ENCODE measurements at places on chromosomes 1 and 21. TPM values are rescaled to one million over a fixed set of nuclear protein-coding genes. Genes with fewer than 3 reads are reported as not detected.

C1orf141 gene
- not detected for total RNA-seq

AMY1A gene
- not detected for total RNA-seq

IL20 gene
- total RNA-seq = not detected

OR10Z1 gene
- total RNA-seq = not detected

NOS1AP gene
- total RNA-seq = not detected

CELA3A gene
- not detected for total RNA-seq

DNA sequence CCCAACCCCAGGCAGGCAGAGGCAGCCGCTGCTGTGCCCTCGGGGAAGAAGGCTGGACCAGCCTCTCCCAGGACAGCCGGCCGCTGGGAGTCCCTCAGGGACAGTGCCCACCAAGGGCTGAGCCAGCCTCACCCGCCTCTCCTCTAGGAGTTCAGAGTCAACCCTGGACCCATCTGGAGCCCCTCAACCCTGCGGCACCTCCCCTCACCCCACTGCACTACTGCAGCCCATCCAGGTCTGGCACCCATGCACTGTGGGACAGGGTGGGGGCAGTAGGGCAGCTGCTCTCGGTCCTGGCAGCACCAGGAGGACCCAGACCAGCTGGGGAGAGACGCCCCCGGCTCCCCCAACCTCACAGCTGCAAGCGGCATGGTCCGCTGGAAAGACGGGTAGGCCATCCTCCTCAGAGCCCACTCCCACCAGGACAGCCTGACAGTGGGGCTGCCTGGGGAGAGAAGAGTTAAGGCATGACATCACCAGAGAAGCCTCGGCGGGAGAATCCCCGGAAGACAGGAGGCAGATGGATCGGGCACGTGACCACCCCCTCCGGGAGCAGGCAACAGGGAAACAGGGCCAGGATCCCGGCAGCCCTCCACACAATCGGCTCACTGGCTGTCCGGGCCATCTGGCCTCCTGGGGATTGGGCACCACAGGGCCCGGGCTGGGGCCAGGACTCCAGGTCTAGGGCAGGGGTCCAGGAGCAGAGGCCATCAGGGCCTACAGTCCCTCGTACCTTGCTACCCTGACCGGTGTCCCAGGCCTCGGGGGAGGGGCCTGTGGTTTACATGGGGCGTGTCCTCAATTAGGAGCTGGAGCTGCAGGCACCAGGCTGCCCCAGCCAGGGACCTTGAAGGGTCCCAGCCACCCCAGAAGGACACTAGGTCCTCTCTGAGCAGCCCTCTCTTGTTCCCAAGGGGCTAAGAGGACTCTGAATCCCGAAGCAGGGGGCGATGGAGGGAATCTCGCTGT is 3.1 kb downstream of the ACAP3 start:
- no peak overlapping the region for H3K27ac ChIP-seq
- no peaks in the 10 kb centered on the region for H3K36me3 ChIP-seq
- H3K4me1 ChIP-seq = peaks cover 17% of the 10 kb centered on the region
- peak overlapping the region; percentile 90 for H3K4me3 ChIP-seq
- DNase-seq = no peak

DNA sequence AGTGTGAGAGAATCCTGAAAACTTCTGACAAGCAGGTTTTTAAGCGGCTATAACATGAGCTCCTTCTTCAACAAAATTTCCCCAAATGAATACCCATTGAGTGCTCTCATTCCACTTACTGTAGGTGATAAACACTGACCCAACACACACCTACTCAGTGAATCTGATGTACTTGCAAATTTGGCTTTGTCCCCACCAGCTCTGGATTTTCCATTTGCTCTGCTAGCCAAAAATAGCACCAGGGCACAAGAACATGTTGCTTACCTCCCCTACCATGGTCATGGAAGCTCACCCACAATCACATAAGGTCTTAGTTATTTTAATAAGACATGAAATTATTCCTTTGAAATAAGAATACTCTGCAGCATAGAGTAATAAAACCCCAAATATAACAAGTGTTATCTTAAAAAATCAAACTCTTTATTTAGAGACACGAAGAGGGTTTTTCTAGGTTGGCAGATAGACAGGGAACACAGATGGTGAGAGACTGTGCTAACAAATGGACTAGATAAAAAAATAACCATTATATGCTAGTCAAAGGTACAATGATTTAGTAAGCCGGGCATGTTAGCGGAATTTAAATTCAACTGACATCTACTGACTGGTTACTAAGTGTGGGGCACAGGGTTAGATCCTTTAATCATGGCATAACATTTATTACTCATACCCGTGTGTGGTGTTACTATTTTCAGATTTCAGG is 291.9 kb downstream of the KCNH1 start:
- no peak for DNase-seq
- H3K36me3 ChIP-seq = no peaks in the 10 kb centered on the region
- no peaks in the 10 kb centered on the region for H3K4me1 ChIP-seq
- no peak overlapping the region for H3K4me3 ChIP-seq
- no peak overlapping the region for H3K27ac ChIP-seq

GRCh38 chr1:88061492-88062177 is 622.4 kb upstream of the PKN2 start:
- H3K27me3 ChIP-seq = peaks cover 18% of the 10 kb centered on the region
- no peak overlapping the region for H3K4me3 ChIP-seq
- no peak overlapping the region for H3K27ac ChIP-seq
- H3K4me1 ChIP-seq = no peaks in the 10 kb centered on the region

DNA sequence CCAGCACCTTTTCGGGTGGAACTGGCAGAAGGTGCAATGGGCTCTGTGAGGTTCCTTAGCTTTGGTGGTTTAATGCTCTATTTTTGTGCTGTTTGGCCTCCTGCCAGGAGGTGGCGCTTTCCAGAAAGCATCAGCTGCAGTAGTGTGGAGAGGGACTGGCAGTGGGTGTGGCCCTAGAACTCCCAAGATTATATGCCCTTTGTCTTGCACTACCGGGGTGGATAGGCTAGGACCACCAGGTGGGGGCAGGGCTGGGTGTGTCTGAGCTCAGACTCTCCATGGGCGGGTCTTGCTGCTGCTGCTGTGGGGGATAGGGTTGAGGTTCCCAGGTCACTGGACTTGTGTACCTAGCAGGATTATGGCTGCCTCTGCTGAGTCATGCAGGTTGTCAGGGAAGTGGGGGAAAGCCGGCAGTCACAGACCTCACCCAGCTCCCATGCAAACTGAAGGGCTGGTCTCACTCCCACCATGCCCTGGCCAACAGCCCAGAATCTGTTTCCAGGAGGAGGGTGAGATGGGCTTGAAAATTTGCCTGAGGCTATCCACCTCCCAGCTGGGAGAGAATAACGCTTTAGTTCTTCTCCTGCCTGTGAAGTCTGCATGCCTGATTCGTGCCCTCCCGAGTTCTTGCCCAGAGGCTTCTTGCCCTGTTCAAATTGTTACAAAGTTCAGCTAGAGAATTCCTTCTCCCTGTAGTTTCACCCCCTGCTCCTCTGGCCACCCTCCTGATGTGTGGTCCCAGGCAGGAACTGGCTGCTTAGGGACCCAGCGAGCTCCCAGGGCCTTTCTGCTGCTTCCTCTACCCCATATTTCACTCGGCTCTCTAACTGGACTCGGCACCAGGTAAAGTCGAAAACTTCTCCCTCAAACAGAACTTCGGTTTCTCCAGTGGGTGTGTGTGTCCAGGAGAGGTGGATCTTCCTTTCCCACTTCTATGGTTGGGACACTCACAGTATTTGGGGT is 76.5 kb upstream of the BTG3 start:
- H3K4me1 ChIP-seq = peaks cover 28% of the 10 kb centered on the region
- H3K27ac ChIP-seq = peak overlapping the region; percentile 68
- no peak for DNase-seq

GRCh38 chr1:235266325-235266724 is 61.7 kb downstream of the ARID4B start:
- H3K36me3 ChIP-seq = no peaks in the 10 kb centered on the region
- no peaks in the 10 kb centered on the region for H3K27me3 ChIP-seq
- peak overlapping the region; percentile 21 for H3K4me3 ChIP-seq
- peak overlapping the region; percentile 92 for H3K27ac ChIP-seq
- H3K4me1 ChIP-seq = peaks cover 40% of the 10 kb centered on the region
- DNase-seq = no peak

DNA sequence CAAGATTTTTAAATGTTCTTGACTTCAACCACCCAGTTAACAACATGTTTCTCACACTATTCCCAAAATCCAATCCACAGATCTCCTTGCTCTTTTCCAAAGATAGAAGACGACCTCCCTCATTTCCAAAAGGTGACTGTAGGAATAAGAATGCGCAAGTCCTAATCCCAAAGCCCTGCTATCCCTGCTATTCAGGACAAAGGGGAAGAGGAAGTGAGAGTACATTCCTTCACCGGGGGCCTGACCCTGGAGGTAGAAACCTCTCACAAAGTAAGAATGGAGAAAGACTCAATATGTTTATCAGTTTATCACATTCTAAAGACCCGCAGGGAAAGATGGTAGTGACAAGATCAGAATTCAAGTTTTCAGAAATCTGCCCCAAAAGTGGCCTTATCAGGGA is 55.7 kb downstream of the PLEKHA6 start:
- H3K27me3 ChIP-seq = peaks cover 69% of the 10 kb centered on the region
- peaks cover 9% of the 10 kb centered on the region for H3K36me3 ChIP-seq
- no peak overlapping the region for H3K27ac ChIP-seq
- no peak for DNase-seq
- H3K4me3 ChIP-seq = no peak overlapping the region

DNA sequence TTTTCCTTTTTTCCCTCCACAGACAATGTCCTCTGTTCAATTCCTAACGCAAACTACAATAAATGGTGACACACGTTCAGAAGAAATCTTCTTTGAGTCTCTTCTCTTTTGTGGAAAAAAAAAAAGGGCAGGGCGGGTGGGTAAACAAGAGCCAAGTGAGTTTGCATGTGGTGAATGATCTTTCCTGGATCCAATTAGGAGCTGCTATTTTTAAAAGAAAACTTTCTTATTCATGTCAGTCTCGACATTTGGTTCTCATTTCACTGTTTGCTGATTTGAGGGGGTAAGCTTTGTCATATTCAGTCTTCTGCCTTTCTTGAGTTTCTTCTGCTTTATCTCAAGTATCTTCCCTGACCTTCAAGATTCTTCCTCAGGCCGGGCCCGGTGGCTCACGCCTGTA is 29.2 kb upstream of the KIF1B start:
- H3K4me3 ChIP-seq = no peak overlapping the region
- H3K36me3 ChIP-seq = no peaks in the 10 kb centered on the region
- H3K4me1 ChIP-seq = no peaks in the 10 kb centered on the region

GRCh38 chr1:108951242-108951641 is 12.0 kb downstream of the CLCC1 start:
- H3K36me3 ChIP-seq = peaks cover 10% of the 10 kb centered on the region
- DNase-seq = no peak
- no peaks in the 10 kb centered on the region for H3K27me3 ChIP-seq

DNA sequence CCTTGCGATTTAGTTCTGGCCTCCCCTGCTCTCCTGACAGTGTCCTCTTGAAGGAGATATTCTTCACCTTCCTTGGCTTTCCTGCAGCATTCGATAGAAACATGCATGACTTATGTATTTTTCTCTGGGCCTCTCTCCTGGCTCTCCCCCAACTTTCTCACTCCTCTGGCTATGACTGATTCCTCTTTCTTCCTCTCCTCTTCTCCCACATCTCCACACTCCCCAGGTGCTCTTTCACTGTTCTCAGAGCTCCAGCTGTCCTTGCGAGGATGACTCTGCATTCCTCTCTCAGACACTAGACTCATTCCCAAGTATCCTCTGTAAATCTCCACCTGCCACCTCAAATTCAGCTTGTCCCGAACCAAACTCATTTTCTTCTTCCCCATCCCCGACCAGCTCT is 18.0 kb downstream of the LRRC42 start:
- H3K36me3 ChIP-seq = peaks cover 13% of the 10 kb centered on the region
- no peaks in the 10 kb centered on the region for H3K27me3 ChIP-seq
- DNase-seq = no peak
- H3K4me3 ChIP-seq = no peak overlapping the region
- H3K4me1 ChIP-seq = peaks cover 4% of the 10 kb centered on the region
- peak overlapping the region; percentile 83 for H3K27ac ChIP-seq

- peaks cover 6% of the 10 kb centered on the region for H3K4me1 ChIP-seq
- H3K27me3 ChIP-seq = no peaks in the 10 kb centered on the region
- no peaks in the 10 kb centered on the region for H3K36me3 ChIP-seq
- no peak for DNase-seq
- H3K4me3 ChIP-seq = no peak overlapping the region
- no peak overlapping the region for H3K27ac ChIP-seq
These were observed 7.4 kb downstream of the ZNF436 start for GRCh38 chr1:23362218-23362713.

DNA sequence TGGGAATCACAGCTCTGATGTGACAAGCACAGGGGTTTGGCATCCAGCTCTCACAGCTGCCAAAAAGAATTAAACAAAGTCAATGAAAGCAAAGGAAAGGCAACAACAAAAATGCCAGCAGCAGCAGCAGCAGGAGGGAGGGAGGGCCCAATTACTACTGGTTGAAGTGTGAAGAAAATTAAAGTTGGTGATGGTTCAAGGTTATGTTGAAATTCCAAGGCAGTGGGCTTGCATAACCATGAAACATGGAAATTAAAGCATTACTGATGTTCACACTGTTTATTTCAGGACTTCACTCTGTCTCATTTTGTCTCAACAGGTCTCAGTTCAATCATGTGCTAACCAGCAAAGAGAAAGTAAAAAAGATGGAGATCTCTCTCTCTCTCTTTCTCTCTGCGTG is 220.3 kb upstream of the LYPLAL1 start:
- H3K4me1 ChIP-seq = no peaks in the 10 kb centered on the region
- H3K27ac ChIP-seq = no peak overlapping the region
- DNase-seq = no peak
- H3K36me3 ChIP-seq = no peaks in the 10 kb centered on the region
- no peaks in the 10 kb centered on the region for H3K27me3 ChIP-seq

DNA sequence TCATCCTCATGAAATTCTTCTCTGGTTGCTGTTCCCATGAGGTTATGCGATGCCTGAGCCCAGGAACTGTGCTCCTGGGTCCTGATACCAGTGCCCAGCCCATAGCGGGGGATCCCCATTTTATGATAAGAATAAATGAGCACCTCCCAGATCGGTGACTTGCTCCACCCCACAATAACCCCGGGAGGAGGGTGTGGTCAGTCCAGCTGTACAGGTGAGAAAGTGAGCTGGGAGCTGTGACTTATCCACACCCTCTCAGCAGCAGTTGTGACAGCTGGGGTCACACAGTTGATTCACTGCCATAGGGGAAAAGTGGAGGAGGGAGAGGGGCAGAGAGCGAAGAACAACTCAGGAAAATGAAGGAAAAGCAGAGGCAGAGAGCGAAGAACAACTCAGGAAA is 33.4 kb downstream of the OR2G3 start:
- H3K27ac ChIP-seq = no peak overlapping the region
- no peaks in the 10 kb centered on the region for H3K36me3 ChIP-seq
- peaks cover 24% of the 10 kb centered on the region for H3K27me3 ChIP-seq
- H3K4me1 ChIP-seq = no peaks in the 10 kb centered on the region

DNA sequence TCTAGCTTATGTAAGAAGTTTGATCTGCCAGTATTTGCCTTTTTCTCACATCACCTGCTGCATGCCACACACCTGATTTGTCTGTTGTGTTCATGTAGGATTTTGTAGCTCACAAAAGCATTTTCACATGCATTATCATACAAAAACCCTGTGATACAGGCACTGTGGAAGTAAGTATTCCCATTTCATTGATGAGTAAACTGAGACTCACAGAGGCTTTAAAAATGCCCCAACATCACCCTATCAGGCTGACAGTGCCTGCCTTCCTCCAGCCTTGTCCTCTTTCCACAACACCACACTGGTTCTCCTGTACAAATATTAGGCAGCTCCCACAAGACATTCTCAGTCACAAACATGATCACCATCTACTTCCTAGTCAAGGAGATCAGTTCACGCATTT is 85.9 kb upstream of the UBE2U start:
- DNase-seq = no peak
- H3K27ac ChIP-seq = no peak overlapping the region
- H3K27me3 ChIP-seq = peaks cover 58% of the 10 kb centered on the region
- H3K4me1 ChIP-seq = peaks cover 3% of the 10 kb centered on the region
- no peak overlapping the region for H3K4me3 ChIP-seq
- no peaks in the 10 kb centered on the region for H3K36me3 ChIP-seq

GRCh38 chr1:232036181-232036933 is 409.8 kb downstream of the DISC1 start:
- H3K27ac ChIP-seq = no peak overlapping the region
- H3K36me3 ChIP-seq = peaks cover 3% of the 10 kb centered on the region
- no peak for DNase-seq
- H3K4me3 ChIP-seq = no peak overlapping the region
- no peaks in the 10 kb centered on the region for H3K27me3 ChIP-seq

All from T-helper 17 cell (primary cell).